Activated CD4-positive, CD25-positive, alpha-beta regulatory T cell treated with anti-CD3 and anti-CD28 coated beads, Interleukin-2, amount 50 U/mL, for 16 hours (primary cell): ENCODE measurements at places on chromosomes 12 and 14.

- no peak for DNase-seq
Measured at GRCh38 chr14:99246536-99247097, 25.4 kb downstream of the BCL11B start.

DNA sequence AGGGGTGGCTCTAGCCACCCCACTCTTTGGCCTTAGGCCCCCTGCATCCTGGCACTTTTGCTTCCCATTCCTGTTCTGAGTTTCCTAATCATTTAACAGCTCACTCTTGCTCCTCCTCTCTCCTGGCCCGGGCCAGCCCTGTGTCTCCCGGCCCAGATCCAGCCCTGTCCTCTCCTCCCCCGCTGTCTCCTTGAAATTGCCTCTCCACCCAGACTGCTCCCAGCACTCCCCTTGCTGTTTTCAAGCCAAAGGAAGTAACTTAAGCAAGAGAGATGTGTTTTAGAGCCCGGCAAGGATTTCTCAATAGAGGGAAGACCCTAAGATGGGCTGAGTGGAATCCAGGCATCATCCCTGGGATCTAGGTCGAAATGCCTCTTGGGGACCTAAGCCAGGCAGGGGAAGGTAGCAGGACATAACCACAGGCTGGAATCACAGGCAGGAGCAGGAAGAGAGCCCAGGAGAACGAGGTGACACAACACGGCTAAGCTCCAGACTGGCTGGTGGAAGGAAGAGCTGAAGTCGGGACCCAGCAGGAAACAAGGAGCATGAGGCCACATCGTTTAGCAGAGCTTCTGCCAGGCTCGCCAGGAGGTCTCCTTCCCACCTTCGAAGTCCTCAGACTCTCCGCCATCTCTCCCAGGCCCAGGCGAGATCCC is 2.0 kb upstream of the LRP1-AS start:
- DNase-seq: no peak

DNA sequence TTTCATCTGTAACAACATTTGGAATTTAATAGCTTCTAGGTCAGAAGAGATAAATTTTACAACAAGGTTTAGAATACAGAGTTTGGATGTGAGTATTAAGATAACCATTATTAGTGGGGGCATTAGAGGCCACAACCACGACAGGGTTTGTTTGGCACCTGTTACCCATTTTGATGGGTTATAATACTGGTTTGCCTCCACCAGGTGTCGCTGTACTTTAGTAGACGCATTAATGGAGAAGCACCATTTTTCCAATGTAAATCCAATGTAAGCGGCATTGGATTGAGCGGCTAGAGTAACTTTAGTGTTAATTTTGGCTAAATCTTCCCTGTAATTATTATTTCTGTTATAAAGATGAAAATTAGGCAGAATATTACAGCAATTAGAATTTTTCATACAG is 136.2 kb downstream of the SLCO1B3 start:
- DNase-seq: no peak

- DNase-seq: no peak
Measured at GRCh38 chr14:56181681-56182085, 63.5 kb downstream of the PELI2 start.

- no peak for DNase-seq
Measured at GRCh38 chr12:42903736-42904135, 314.2 kb upstream of the PRICKLE1 start.

DNA sequence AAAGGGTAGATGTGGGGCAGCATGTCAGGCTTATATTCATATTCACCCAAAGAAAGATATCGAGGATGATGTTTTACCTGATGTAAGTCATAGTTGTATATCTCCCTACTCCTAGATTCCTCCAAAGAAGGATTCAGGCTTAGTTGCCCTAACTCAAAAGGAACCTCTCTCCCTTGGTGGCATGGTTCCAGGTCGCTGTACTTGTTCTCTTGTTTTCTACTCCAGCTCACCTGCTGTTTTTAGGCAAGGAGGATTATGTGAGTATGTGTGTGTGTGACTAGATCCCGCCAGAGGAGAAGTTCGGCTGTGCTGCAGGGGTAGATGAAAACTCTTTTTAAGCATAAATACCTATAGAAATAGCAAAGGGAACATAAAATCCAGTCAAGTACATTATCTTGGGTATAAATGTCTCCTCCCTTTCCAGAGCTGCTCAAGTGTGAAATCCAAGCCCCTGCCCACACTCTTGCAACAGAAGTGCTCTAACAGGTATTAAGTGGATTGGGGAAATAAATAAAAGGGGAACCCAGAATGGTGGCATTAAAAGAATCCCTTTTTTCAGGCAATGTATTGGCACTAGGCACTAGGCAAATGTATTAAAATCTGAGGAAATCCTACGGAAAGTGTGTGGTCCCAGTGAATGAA is 375.7 kb downstream of the ZFP36L1 start:
- no peak for DNase-seq

- no peak for DNase-seq
Measured at GRCh38 chr14:72917094-72917802, 9.0 kb upstream of the DCAF4 start.

- no peak for DNase-seq
Measured at GRCh38 chr14:23025151-23025814, 9.4 kb downstream of the PSMB5 start.

- no peak for DNase-seq
Measured at GRCh38 chr14:106802413-106803364, 1276.3 kb downstream of the TMEM121 start.

- no peak for DNase-seq
Measured at GRCh38 chr12:1807087-1807860, 13.1 kb upstream of the LRTM2 start.

DNA sequence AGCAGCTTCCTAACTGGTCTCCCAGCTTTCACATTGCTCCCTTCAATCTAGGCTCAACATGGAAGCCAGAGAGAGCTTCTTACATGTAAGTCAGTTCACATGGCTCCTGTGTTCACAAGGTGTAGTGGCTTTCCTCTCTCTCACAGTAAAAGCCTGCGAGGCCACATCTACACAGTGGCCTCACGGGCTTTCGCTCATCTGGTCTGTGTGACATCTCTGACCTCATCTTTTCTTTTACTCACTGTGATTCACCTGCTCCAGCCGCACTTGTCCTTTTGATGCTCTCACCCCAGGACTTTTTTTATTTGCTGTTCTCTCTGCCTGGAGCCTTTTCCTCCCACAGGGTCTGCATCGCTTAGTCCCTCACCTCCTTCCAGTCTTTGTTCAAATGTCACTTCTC is 122.1 kb downstream of the SLC5A8 start:
- no peak for DNase-seq

DNA sequence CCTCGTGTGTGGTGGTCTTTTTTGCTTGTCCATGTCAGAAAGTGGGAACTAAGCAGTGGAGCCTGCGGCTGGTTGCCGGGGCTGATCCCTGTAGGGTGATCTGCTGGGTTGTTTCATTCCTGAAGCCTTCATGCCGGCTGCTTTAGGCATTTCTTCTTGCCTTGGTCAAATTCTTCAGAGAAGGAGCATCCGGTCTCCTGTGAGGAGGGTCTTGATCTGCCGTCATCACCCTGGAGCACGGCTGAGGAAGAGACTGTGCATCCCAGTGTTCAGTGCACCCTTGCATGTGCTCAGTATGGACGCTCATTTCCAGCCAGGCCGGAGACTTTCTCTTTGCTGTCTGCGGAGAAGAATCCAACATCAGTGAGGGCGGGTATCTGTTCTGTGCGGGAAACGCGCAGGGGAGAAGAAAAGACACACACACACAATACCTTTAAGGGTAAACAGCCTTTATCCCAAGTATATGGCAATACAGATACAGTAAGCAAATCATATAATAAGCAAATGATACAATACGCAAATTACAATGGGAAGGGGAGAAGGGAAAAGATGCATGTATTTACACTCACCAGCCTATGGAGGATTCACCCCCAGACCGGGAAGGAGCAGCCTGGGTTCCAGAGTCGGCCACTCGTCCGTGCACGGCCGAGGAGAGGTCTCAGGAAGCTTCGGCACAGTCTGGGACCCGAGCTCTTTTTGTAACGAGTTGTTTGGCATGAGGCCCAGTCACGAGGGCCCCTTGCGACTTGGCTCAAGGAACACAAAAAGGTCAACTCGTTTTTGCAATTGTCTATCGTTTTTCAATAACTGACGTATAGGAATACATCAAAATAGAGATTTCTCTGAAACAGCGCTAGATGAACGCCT is 1366.8 kb upstream of the TMEM132C start:
- DNase-seq: no peak

- no peak for DNase-seq
Measured at GRCh38 chr12:21566907-21567394, 37.7 kb downstream of the GYS2 start.

DNA sequence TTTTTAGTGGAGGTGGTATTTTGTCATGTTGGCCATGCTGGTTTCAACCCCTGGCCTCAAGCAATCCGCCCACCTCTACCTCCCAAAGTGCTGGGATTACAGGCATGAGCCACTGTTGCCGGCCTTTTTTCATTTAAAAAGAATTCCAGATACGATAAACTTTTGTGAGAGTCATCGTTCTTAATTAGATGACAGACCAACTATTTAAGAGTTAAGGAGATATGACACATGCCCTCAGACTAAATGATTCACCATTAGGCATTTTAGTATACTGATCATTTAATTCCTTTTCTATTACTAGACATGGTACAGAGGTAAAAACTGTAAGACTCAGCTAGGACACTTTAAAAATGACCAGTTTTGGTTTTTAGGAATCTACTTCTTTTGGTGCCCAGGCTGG is 2.4 kb downstream of the ANKRD13A start:
- DNase-seq: no peak

- DNase-seq: no peak
Measured at GRCh38 chr12:97118796-97119375, 211.8 kb downstream of the NEDD1 start.

GRCh38 chr14:89479802-89480201 is 62.8 kb upstream of the FOXN3 start:
- no peak for DNase-seq

DNA sequence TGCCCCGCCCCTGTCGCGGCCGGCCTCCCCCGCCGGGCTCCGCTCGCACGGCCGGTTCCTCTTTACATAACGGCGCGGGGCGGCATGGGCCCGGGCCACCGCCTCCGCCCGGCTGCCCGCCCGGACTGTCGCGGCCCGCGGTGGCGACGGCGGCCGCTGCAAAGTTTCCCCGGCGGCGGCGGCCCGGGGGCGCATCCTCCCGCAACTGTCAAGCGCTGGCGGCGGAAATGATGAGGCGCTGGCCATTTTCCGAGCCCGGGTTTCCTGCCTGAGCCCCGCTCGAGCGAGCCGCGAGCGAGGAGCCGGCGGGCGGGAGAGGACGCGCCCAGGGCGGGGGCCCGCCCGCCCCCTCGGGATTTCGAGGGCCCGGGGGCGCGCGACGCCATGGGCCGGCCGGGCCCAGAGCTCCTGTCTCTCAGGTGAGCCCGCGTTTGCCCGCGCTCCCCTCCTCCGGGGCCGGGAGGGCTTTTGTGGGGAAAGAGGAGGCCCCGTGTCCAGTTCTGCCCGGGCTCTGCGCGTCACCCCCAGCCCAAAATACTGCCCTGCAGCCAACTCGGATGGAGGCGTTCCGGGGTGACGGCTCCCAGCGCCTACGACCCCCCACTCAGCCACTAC is at the start of gene SH2B3:
Gene SH2B3, plus strand, starts transcription at position 65 of the 615 bp plus-strand sequence. CDS start 12,223 bp downstream, outside the sequence.
- DNase-seq: peak; percentile 60

- peak; percentile 96 for DNase-seq
Measured at GRCh38 chr14:35046048-35046750, at the start of gene FAM177A1. FAM177A1 (plus strand) TSS chr14:35046272; CDS start chr14:35046464, 192 bp downstream.

DNA sequence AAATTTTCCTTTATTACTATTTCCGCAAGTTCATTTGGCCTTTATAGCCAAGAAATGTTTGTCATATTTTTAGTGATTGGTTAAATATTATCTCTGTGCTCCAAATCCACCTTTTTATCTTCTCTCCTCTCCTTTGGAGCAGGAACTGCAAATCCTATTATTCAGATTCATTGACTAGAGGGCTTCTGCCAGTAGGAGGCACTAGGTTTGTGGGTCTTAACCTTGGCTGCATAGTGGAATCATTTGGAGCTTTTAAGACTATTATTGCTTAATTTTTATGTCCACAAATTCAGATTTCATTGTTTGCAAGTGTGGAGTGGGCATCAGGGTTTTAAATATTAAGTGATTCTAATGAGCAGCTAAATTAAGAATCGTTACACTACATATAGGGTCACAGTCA is 75.3 kb upstream of the SYT10 start:
- no peak for DNase-seq

DNA sequence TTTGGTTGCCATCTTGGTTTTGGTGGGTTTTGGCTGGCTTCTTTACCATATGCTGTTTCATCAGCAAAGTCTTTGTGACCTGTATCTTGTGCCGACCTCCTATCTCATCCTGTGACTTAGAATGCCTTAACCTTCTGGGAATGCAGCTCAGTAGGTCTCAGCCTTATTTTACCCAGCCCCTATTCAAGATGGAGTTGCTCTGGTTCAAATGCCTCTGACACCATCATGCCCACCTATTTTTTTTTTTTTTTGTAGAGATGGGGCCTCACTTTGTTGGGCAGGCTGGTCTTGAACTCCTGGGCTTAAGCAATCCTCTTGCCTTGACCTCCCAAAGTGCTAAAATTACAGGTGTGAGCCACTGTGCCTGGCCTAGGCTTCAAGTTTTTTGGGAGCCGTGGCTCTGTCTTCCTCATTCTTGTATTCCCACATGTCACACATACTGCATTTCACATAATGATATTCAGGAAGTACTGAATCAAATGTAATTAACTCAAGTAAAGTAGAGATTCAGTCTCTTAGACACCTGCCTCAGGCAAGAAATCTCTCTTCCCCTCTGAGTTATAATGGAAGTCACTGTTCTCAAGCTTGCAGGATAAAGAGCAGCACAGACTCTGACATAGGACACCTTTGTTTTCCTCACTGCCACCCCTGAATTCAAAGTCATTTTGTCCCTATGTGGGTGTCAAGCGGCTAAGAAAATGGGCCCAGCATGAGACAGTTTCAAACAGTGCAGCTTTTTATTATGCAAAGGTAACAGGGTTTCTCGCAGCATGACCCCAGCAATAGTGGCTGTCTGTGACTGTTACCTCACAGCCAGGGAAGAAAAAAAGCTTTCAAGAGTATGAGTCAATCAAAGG is 159.0 kb downstream of the PTPN11 start:
- DNase-seq: no peak
